Tibial nerve (tissue), 4 donors: ENCODE measurements at places on chromosomes 1 and 21. TPM values are rescaled to one million over a fixed set of nuclear protein-coding genes. Genes with fewer than 3 reads are reported as not detected.

- no peak for DNase-seq
Observed at GRCh38 chr1:26297057-26297790, 9.2 kb downstream of the UBXN11 start.

- DNase-seq: no peak
Observed at GRCh38 chr21:42287193-42288083, 27.8 kb downstream of the TFF3 start.

GRCh38 chr21:42571391-42572150 is 57.9 kb downstream of the SLC37A1 start:
- DNase-seq: no peak

DNA sequence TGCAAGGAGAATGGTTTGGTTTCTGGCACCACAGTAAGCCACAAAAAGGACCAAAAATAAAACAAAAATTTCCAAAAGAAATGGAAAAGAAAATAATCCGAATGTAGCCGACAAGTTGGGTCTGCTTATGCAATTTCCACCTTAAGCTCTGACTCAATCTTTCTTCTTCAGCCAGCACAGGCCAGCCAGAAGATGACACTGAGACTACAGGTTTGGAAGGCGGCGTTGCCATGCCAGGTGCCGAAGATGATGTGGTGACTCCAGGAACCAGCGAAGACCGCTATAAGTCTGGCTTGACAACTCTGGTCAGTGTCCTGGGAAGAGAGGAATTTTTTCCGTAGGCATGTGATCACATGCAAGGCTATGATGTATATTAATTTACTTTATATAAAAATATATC is 23.4 kb downstream of the PDPN start:
- no peak for DNase-seq

GRCh38 chr21:21184771-21185528 is 186.7 kb downstream of the NCAM2 start:
- no peak for DNase-seq

DNA sequence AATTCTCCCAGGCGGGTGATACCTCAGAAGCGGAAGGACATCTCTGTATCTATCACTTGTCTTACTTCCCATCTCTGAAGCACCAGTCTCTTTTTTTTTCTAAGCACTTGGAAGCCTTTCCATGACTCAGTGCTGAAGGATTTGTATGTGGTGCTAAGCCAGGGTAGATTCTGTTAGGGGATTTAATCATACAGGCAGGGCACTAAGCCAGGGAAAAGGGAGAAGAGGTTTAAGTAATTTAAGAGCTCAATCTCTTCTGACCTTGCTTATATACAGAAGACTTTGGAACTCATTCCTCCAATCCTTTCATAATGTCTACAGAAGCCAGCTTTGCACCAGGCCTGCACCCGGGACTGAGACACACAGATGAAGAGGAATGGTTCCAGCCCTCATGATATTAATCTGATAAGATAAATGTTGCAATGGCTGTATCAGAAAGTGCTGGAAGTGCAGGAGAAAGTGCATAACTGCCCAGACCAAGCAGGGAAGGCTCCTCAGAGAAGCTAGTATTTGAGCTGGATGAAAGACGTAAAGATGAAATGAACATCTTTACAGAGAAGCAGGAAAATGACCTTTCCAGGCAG is 11.0 kb downstream of the FAM163A start:
- DNase-seq: no peak

- no peak for DNase-seq
Observed at GRCh38 chr21:37550157-37550556, 183.6 kb downstream of the DYRK1A start.

- no peak for DNase-seq
Observed at GRCh38 chr1:211327346-211327921, 801 bp downstream of the TRAF5 start.

DNA sequence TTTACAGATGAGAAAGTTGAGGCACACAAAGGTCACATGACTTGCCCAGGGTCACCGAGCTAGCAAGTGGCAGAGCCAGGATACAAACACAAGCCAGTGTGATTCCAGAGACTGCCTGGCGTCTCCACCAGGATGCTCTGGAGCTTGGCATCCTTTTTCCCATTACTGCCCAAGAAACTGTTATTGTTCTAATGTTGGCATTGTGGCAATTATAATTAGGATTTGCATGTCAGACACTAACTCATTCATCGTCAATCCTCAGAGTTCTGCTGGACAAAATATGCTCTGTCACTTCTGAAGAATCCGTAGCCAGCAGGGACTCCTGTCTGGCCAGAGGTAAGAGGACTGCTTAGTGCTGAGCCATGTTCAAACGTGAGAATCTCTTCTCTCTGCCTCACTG is 8.8 kb downstream of the KAZN start:
- no peak for DNase-seq

GRCh38 chr1:7422081-7422480 is 349.0 kb upstream of the VAMP3 start:
- no peak for DNase-seq

DNA sequence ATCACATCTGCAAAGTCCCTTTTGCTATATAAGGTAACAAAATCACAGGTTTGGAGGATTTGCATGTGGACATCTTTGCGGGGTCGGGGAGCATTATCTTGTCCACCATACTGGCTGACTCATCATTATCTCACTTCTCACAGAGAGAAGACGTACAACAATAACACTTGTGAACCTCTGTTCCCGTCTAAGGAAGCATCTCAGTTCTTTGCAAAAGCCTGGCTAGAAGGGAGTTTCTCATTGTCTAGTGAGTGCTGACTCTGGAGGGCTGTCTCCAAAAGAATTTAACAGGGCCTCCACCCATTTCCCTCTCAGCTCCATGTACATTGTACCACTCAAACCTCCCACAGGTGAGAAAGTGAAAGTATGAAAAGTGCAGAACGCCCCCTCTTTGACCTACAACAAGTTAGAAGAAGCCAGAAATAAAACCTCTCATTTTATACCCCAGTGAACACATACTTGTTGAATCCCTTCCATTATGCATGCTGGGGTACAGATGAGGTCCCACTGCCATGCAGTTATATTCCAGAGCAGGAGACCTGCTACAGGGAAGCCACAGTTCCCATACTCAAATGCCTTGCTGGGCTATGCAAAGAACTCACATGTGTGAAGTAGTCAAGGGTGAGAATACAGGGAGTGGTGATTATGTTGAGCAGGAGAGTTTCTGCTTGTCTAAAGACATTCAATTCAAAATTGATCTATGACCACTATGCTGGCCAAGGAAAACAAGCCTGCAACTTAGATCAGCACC is 121.7 kb upstream of the PRDX6 start:
- DNase-seq: no peak

DNA sequence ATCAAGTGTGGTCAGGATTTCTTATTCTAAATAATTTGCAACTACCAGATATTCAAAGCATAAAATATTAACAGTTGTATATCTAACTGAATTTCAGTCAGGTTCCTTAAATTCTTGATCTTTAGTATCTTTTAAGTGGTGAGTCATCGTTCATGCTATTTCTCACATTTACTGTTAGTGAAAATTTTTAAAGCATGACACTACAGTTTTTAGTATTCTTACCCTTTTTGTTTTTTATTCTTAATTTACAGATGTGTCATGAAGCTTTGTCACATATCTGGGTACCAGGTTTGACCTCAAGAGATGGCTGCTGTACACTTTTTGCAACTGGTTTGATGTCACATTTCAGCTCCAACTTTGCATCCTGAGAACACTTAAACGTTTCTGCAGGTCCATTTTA is 12.7 kb downstream of the AKIRIN1 start:
- DNase-seq: no peak

GRCh38 chr1:24594328-24594598 is 38.4 kb downstream of the NCMAP start:
- DNase-seq: no peak

DNA sequence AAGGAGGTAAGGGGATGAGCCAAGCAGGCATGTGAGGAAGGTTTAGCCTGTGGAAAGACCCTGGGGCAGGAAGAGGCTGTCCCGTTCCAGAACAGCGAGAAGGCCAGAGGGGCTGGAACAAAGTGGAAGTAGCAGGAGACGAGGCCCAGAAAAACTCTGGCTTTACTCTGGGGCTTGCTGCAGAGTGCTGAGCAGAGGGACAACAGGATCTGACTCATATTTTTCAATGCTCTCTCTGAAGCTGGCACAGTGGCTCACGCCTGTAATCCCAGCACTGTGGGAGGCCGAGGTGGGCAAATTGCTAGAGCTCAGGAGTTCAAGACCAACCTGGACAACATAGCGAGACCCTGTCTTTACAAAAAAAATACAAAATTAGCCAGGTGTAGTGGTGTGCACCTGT is 52.4 kb upstream of the PAX7 start:
- DNase-seq: no peak

GRCh38 chr1:176897350-176898236 is 266.9 kb downstream of the ASTN1 start:
- DNase-seq: peak; percentile 70

DNA sequence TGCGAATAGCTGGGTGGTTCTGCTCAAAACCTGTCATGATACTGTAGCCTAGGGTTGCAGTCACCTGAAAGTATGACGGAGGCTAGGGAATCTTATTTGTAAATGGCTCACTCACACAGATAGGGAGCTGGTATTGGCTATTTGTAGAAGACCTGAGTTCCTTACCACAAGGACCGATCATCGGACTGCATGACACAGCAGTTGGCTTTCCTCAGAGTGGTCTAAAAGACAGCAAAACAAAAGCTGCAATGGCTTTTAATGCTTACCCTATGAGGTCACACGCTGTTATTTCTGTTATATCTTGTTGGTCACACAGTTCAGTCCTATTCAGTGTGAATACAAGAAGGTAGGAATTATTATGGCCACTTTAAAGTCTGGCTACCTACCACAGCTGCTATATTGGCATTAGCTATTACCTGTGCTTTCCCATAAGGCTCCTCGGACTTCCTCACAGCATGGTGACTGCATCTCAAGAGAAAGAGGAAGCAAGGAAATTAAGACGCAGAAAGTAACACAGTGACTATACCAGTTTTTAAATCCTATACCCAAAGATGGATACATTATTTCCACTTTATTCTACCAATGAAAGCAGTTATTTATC is 68.4 kb upstream of the LRRC7 start:
- no peak for DNase-seq

- DNase-seq: no peak
Observed at GRCh38 chr1:230278376-230278775, 147.8 kb downstream of the PGBD5 start.

DNA sequence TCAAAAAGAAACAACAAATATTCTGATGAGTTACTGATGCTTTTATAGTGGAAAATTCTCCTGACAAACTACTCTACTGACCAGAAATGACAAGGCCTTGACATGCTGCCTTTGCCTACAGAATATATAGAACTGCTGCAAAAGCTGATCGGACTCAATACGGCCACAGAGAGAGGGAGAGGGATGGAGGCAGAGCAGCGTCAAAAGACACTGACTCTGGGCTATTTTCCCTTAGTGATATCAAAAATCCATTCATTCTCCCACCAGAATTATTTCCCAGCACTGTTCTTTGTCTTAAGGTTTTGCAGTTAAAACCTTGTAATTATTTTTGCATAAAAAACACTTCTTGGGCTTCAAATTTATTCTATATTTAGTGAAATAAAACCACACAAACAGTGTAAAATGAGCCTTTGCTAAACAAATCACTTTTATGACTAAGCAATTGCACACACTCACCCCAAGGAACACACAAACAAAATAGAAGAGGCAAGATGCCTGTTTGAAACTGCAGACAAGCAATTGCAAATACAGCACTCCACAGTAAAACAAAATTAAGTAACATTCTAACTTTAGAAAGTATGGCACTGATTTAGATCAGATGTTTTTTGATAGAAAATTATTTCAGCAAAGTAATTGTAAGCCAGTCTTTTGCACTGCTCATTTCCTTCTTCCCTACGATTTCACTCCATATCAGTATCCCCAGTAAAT is 1036.4 kb downstream of the ADGRL2 start:
- no peak for DNase-seq

GRCh38 chr1:113453771-113454083 is 63.4 kb downstream of the MAGI3 start:
- no peak for DNase-seq

- no peak for DNase-seq
Observed at GRCh38 chr1:2134621-2135307, 59.8 kb downstream of the FAAP20 start.

GRCh38 chr1:183989078-183989577 is 48.4 kb downstream of the COLGALT2 start:
- DNase-seq: no peak

- DNase-seq: no peak
Observed at GRCh38 chr1:84885469-84885868, 7.5 kb downstream of the LPAR3 start.

DNA sequence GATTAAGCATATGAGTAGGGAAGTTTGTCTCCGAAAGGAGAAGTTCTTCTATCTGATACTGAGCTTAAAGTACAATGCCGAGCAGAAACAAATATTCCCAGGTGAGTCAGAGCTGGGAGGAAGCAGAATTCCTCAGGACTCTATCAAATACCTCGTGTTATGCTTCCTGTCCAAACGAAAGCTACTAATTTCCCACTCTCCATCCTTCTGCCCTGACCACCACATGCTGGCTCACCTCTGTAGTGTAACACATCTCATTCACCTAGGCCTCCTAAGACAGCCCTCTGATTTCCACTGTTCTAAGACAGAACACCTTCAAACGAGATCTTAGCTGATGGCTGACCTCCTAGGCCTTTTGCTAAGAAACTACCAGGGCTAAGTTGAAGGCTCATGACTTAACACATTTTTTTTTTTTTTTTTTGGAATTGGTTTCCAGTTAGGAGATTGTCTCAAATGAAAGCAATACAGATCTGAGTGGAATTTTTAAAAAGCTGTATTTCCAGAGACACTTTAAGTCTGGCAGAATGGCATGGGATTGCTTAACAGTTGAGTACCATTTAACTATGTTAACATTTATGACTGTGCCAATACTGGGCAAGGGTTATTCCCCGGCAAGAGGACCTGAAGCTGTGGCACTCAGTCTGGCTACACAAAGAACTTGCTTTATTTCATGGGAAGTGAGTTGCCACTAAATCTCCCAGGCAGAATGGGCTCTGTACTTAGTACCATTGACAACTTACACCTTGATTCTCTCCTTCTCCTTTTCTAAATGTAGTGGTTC is 583.4 kb downstream of the DPYD start:
- no peak for DNase-seq

GRCh38 chr1:18348354-18348753 is 132.4 kb upstream of the KLHDC7A start:
- DNase-seq: no peak

ASTN1 gene
- 0.30 TPM for total RNA-seq

IL24 gene
- not detected for total RNA-seq

KRTAP19-1 gene
- total RNA-seq: not detected

LAMC2 gene
- total RNA-seq: 4.5 TPM

PIK3R3 gene
- 24.3 TPM for total RNA-seq

SDC3 gene
- 60.2 TPM for total RNA-seq

CLDN8 gene
- total RNA-seq: not detected

AQP10 gene
- not detected for total RNA-seq

FOXD3 gene
- 15.9 TPM for total RNA-seq

ENAH gene
- total RNA-seq: 56.3 TPM
